Stimulated activated CD4-positive, alpha-beta T cell treated with anti-CD3 and anti-CD28 coated beads, Interleukin-15, amount 100 ng/mL, for 1 hour (primary cell): ENCODE measurements at places on chromosomes 1 and 21.

GRCh38 chr1:193013005-193013404, 46.2 kb downstream of the UCHL5 start:
- no peak for DNase-seq

DNA sequence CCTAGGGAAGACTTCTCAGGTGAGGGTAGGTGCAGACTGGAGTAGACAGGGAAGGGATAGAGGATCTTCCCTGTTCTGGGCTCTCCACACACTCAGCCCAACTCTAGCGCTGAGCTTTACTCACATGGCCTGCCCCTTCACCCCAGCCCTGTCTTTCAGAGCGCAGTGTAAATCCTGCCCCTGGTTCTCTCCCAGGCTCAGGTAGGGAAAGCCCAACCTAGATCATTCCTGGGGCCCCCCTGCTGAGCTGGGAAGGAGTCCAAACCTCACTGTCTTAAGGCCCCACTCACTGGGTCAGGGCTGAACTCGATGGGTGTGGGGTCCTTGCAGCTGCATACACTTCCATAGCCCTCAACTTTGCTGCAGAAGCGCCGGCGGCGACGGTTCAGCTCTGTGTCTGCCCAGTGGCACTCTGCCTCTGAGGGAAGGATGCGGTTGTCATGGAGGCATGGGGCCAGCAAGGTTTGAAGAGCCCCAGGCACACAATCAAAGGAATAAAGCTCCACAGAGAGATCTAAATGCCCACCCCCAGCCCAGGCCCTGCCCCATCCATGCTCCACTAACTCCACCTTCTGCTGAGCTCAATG, 4.2 kb downstream of the POMGNT1 start:
- no peak for DNase-seq

GRCh38 chr1:166937329-166937728, 38.0 kb downstream of the ILDR2 start:
- DNase-seq, result no peak

DNA sequence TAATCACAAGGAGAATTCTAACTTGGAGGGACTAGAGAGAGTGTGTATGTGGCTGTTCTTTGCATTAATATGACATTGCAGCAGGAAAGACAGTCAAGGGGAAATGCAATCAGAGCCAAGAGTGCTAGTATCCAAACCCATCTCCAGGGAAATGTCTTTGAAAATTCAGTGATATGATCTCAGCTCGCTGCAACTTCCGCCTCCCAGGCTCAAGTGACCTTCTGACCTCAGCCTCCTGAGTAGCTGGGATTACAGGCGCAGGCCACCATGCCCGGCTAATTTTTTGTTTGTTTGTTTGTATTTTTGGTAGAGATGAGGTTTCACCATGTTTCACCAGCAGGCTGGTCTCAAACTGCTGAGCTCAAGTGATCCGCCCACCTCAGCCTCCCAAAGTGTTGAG, 16.3 kb downstream of the VASH2 start:
- no peak for DNase-seq

DNA sequence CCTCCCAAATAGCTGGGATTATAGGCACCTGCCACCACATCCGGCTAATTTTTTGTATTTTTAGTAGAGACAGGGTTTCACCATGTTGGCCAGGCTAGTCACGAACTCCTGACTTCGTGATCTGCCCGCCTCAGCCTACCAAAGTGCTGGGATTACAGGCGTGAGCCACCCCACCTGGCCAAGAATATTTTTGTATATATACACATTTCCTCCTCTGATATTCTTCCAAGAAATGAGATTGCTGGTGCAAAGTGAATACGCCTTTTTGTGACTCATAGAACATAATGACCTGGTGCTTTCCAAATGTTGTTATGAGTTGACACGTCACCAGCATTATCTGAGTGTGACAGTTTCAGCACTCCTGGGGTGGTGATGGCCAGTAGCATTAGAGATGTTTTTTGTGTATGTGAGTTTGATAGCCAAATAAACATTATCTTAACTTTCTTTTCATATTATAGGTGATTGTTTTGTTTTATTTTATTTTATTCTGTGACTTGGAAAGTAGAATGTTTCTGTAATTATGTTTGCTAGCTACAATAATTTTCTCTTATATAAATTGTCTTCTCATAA, 54.9 kb downstream of the KCNK1 start:
- no peak for DNase-seq

DNA sequence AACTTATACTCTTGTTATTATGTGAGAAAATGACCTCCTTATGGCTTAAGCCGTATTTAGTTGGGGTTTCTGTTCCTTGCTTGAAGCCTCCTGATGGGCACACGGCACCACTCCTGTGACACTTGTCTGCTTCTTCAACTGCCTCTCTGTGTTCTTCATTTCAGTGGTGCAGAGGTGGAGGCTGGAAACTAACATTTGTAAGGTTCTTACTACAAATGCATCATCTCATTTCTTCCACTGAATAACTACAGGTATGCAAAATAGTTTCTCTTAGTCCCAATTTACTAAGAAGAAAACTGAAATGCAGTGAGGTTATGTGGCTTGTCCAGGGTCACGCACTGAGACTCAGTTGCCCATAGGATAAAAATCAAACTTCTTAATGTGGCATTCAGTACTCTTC, 23.6 kb upstream of the ZNF362 start:
- no peak for DNase-seq
